ENCODE measurements at places on chromosomes 12 and 14. TPM values are rescaled to one million over a fixed set of nuclear protein-coding genes. Genes with fewer than 3 reads are reported as not detected.

DNA sequence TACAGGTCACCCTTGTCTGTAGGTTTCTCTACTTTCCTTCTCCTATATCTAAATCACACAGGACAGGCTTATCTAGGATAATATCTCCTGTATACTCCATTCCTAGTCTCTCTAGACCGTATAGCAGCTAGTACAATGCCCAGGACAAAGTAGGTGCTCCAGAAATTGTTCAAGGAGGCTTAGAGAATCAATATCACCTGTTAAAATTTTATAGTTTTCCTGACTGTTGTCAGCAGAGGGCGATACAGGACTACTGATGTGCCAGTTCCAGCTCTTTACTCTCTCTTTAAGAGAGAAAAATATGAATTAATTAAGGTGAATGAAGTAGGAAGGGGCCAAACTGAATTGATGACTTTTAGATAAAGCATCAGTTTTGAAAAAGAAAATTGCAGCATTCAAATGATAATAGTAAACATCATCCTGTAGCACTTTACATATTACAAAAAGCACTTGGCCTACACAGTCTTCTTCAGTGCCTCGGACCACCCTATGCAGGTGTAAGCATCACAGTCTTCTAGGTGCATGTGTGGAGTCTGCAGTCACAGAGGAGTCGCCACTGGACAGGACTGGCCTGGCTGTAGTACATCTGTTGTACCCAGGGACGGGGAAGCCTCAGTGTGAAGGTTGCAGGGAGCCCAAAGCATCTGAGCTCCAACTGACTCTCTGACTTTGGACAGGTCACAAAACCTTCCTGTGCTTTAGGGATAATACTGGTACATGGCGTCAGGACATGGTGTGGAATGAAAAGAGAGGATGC lies 61.9 kb upstream of the MAX start:
- no peak overlapping the region for H3K27ac ChIP-seq
- H3K36me3 ChIP-seq = no peaks in the 10 kb centered on the region
- peak; percentile 63 for DNase-seq
- H3K4me3 ChIP-seq = peak overlapping the region; percentile 25
- H3K27me3 ChIP-seq = no peaks in the 10 kb centered on the region

GRCh38 chr12:59193476-59194050 lies 273.3 kb upstream of the LRIG3 start:
- peaks cover 5% of the 10 kb centered on the region for H3K27me3 ChIP-seq
- no peaks in the 10 kb centered on the region for H3K36me3 ChIP-seq
- no peak for DNase-seq
- no peak overlapping the region for H3K4me3 ChIP-seq

DNA sequence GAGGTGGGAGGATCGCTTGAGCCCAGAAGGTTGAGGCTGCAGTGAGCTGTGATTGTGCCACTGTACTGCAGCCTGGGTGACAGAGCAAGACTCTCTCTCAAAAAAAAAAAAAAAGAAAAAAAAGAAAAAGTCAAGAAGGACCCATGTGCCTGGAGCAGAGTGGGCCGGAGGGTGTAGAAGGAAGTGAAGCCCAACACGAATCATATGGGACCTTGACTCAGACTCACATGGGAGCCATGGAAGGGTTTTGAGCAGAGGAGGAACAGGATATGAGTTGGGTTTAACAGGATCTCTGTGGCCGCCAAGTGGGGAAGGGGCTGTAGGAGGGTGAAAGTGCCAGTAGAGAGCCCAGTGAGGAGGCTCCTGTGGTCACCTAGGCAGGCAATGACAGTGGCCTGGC lies 165.4 kb downstream of the PHETA1 start:
- peak overlapping the region; percentile 82 for H3K27ac ChIP-seq
- H3K4me1 ChIP-seq = peaks cover 43% of the 10 kb centered on the region
- H3K27me3 ChIP-seq = no peaks in the 10 kb centered on the region
- no peak for DNase-seq

Gene PGF
- 4.4 TPM for polyA plus RNA-seq

Gene FGD4
- 0.44 TPM for polyA plus RNA-seq

Gene LTB4R
- 11.9 TPM for polyA plus RNA-seq

DNA sequence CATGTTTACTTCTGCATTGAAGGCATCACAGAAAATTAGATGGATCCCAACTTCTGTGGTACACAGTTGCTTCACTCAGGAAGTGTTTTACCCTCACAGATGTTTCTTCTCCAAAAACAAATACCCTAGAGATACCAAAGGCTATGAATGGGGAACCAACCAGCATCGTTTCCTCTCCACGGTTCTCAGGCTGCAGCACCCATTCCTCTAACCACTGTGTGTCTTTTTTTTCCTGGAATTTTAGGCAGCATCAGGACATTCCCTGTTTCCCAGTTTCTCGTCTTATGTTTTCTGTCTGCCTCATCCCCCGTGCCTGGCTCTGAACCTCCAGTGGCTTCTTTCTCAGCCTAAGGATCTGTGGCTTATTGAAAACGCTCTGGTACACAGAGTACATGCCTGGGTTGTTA lies 72.0 kb upstream of the TBX5 start:
- H3K4me3 ChIP-seq = no peak overlapping the region
- peaks cover 51% of the 10 kb centered on the region for H3K27me3 ChIP-seq
- no peaks in the 10 kb centered on the region for H3K4me1 ChIP-seq
- DNase-seq = no peak
- no peaks in the 10 kb centered on the region for H3K36me3 ChIP-seq

- H3K4me1 ChIP-seq = no peaks in the 10 kb centered on the region
- H3K36me3 ChIP-seq = no peaks in the 10 kb centered on the region
- no peak for DNase-seq
- H3K27me3 ChIP-seq = no peaks in the 10 kb centered on the region
Observed at GRCh38 chr12:117080661-117081144, 18.5 kb downstream of the TESC start.

- no peak within 1 kb of the TSS for H3K27ac ChIP-seq
- H3K36me3 ChIP-seq = peaks cover 42% of the 10 kb centered on the region
- no peaks in the 10 kb centered on the region for H3K27me3 ChIP-seq
- peak; percentile 74 for DNase-seq
- H3K4me3 ChIP-seq = peak within 1 kb of the TSS; percentile 52
Observed at GRCh38 chr12:48925304-48926011, at the start of gene FKBP11. TSS of gene FKBP11 (minus strand) at chr12:48925492. CDS start at chr12:48925428, 64 bp downstream.

Data from SK-N-SH (cell line).